IPS DF 6.9 (cell line): ENCODE measurements at places on chromosomes 4 and X.

DNA sequence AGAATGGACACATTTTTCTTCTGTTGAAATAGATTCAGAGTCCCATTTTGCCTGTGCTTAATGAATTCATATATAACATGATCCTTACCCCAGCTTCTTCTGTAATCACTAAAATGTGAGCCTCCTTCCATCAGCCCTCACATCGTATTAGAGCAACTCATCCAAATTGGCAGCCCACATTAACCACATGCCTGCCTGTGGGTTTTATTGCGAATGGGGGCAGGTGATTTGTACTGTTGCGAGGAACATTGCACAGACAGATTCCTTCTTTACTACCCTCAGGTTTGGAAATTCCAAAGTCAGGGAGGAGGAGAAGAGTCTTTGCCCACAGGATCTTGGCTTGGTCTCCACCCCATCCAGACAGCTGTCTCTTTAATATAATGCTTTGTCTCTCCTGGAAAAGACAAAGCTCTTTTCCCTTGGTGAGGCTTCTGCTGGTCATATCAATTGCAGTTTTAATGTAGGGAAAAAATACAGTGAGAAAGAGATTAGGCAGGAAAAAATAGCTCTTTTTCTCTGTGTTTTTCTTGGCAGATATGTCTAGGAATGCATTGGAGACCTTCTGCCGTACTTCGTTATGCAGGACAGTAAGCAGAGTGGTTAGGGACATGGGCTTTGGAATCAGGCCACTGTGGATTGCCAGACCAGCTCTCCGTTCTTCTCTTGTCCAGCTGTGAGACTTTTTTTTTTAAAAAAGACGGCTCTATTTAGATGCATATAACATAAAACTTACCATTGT, 371.2 kb downstream of the AFF2 start:
- DNase-seq, result no peak

DNA sequence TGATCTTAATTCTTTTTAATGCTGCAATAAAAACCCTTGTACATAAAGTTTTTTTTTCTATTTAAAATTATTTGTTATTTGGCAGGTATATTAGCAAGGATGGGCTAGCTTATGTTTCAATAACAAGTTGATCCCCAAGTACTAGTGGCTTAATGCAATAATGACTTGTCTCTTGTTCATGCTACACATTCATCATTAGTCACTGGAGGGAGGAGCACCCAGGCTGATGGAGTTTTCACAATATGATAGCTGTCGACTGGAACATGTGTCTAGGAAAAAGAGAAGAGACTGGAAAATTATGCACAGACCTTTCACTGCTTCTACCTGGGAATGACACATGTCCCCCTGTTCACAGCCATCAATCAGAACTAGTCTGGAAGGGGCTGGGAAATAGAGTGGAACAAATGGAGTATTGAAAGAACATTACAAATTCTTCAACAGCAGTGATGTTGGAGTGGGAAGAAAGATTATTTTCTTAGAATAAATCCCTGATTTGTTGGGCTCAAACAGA, 387.9 kb upstream of the RPS6KA3 start:
- no peak for DNase-seq

DNA sequence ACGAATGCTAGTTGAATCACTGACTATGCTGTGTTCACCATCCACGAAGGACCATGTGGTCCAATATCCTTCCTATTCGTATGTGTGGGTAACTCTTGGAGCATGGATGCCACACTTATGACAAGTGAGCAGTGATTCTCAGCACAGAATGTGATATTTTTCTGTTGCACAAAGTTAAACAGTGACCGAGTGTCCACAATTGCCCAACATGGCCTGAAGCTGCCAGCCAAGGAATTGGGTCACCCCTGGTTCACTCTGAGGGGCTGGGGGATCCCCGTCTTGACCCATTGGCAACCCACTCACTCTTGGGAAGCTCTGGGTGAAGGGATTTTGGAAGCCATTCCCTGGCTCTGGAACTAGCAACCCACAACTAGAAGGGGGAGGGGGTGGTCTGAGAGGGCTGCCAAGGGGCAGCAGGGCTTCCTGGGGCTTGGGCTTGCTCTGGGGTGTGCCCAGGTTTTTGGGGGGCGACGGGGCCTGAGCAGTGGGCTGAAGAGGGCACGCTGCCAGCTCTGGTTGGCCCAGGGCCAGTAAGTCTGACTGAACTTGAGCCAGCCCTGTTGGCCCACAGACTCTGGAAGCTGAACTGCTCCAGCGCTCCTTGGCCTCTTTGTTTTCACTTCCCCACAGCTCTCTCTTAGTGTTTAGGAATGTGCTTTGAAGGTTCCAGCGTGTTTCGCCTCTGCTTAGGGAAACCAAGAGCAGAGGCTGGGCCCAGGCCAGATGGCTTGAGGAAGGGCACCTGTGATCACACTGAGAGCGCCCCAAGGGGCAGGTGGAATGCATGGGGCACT, 43.1 kb upstream of the BCOR start:
- no peak for DNase-seq

GRCh38 chrX:77502951-77503525, 55.8 kb downstream of the FGF16 start:
- no peak for DNase-seq

DNA sequence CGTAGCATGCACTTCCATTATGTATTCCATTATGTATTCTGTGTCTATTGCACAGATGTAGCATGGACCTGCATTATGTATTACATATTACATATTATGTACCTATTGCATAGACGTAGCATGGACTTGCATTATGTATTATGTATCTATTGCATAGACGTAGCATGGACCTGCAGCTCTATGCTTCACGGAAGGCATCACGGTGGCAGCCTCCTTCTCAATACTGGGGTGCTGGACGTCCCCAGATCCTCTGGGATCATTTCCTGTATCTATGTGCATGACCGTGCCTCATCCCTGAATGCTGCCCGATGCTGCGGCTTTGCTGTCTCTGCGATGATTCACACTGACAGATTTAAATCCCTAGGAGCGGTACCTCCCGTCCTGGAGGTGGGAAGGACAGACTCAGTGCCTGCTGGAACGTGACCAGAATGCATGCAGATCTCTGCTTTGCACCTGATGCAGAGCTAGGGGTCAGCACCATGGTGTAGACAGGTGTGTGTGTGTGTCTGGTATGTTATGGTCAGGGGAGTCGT, 317.5 kb downstream of the DHRSX start:
- DNase-seq, result no peak

DNA sequence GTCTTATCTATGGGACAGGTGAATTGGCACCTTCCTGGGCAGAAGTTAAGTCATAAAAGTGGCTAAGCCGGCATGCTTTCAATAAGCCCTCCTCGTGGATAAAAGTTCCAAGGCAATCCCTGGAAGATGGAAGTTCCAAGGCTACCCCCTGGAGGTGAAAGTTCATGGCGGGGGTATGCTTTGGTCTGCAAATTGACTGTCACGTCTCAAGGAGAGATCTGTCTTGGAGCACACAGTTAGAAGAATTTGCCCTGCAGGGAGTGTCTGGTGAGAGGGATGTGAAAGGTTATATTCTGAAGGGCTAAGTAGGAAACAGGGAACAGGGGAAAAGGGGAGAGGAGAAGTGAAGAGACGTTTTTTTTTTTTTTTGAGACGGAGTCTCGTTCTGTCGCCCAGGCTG, 26.2 kb upstream of the GPR173 start:
- DNase-seq, result no peak

GRCh38 chr4:28557755-28558154, 1697.1 kb downstream of the STIM2 start:
- no peak for DNase-seq

- no peak for DNase-seq
Observed at GRCh38 chrX:46444011-46444410, 101.2 kb downstream of the ZNF674 start.

GRCh38 chrX:40007131-40007755, 90.5 kb downstream of the BCOR start:
- DNase-seq, result no peak

GRCh38 chrX:7112071-7112470, 35.4 kb upstream of the STS start:
- DNase-seq, result no peak

- DNase-seq, result no peak
Observed at GRCh38 chr4:53688186-53688790, 97.0 kb upstream of the LNX1 start.

- no peak for DNase-seq
Observed at GRCh38 chrX:29890646-29891200, 324.6 kb upstream of the MAGEB2 start.

DNA sequence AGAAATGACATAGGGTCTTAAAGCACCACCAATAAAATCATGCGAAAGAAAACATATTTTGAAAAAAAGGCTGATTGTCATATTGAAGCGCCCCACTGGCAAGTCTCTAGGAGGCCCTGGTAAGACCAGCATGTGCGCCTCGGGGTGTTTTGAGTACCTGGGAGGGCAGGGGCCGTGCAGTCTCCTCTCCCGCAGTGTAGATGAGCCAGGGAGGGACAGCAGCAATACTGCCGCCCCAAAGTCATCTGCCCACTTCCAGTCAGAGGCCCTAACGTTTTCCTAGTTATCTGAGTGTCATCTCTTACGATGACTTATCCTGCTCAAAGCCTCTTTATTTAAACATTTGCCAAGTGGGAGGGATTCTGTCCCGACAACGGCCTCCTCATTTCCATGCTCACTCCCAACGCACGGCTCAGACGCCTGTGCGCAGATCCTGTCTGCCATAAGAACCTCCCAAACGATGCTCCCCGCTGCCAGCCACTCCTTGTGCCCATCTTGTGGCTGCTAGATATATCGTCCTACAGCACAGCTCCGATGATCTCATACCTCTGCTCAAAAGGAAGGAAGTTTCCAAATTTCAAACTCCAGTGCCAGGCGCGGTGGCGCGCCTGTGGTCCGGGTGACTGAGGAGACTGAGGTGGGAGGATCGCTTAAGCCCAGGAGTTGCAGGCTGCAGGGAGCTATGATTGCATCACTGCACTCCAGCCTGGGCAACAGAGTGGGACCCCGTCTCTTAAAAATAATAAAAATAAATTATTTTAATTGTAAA, 17.2 kb upstream of the SCRG1 start:
- no peak for DNase-seq

GRCh38 chr4:116243431-116243830, 841.9 kb downstream of the TRAM1L1 start:
- no peak for DNase-seq

GRCh38 chr4:37799941-37800554, 26.4 kb upstream of the PGM2 start:
- DNase-seq, result no peak

- no peak for DNase-seq
Observed at GRCh38 chrX:16454926-16455325, 195.0 kb upstream of the S100G start.

DNA sequence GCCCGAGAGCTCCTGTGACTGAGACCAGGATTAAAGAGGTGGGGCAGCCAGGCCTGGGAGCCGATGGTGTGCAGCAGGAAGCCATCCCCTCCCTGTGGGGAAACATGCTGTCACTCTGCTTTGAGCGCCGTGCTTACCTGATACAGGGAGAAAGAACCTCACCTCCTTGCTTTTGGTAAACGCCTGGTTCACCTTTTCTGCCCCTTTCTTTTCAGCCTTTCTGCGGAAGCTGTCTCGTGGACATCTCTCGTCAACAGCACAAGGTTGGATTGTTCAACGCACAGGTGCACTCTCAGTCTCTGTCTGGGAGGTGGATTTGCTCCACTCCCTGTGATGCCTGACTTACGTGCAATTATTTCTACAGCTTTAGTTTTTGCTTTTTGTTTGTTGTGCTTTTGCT, 12.0 kb downstream of the ZFYVE28 start:
- no peak for DNase-seq

- no peak for DNase-seq
Observed at GRCh38 chr4:8160233-8160560, 1.6 kb upstream of the ABLIM2 start.

- no peak for DNase-seq
Observed at GRCh38 chr4:6788123-6788522, 5.6 kb downstream of the KIAA0232 start.

DNA sequence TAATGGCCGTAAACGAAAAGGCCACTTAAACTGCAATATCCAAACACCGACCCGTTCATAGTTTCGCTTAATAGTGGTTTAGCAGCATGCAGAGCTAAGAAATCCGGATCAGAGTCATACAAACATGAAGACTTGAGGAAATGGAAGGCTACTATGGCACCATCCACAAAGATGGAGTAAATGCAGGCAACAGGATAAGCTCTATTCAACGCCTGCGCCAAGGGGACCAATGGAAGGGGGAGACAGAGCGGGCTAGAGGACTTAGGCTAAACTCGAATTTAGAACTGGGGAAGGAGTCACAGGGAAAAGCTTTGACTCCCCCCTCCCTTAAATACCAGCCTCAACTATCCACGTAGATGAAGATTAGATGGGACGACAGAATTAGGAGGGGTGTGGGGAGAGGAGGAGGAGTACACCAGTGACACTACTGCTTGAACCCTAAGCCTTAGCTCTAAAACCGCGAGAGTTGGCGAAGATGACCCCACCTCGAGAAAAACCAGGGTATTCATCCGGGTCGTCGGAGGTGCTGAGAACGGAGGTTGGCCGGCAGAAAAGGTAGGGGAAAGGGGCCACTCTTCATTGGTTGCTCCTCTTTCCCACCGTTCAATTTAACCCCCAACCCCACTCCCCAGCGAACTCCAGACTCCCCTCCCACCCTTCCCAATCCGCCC, 3.5 kb downstream of the HUWE1 start:
- no peak for DNase-seq

DNA sequence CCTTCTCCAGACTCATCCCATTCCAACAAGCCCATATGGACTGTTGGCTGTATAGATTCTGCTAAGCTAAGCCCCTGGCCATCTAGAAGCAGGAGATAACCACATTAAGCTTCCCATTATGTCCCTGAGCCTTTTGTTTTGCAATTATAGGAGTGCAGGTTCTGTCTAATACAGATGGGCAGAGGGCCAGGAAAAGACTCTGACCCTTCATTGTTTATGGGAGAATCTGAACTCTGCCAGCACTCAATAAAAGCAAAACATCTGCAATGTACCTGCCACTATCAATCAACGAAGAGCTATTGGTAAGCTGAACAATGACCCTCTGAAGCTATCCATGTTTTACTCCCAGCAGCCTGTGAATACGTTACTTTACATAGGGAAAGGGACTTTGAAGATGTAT, 207.3 kb upstream of the CLNK start:
- no peak for DNase-seq

DNA sequence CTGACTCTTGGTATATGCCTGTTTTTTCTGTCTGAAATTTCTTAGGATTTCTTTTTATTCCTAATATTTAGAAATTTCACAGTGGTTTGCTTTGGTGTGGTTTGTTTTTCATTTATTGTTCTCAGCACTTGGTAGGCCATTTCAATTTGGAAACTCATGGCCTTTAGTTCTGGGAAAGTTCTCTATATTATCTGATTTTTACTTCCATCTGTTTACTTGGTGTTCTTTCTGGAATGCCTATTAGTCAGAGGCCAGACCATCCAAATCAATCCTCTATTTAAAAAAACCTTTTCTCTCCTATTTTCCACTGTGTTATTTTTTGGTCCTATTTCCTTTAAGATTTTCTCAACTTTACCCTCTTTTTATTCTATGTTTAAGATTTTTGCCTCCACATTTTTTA, 188.1 kb upstream of the SFRP2 start:
- DNase-seq, result no peak

DNA sequence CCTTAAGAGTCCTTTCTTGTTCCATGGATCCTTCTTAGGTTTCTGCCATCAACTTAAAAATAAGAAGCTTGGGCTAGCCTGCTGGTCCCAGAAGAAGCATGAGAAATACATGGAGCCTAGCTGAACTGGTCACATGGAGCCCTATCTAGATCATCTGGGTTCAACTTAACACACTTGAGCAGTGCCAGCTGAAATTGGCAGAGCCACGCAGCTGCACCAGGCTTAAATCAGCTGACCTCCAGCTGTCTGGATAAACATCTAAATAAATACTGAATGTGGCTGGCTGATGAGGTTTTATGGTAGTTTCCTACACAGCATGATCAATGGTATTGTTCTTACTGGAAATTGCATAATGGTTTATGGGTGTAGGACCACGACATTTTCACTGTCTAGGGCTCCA, 598.4 kb upstream of the FAM241A start:
- DNase-seq, result no peak

- no peak for DNase-seq
Observed at GRCh38 chr4:166309286-166309685, 436.2 kb downstream of the TLL1 start.
